ENCODE measurements at places on chromosomes 1 and 21.
A peak's percentile ranks its signal among the peaks of the same experiment; 100 is the strongest.

DNA sequence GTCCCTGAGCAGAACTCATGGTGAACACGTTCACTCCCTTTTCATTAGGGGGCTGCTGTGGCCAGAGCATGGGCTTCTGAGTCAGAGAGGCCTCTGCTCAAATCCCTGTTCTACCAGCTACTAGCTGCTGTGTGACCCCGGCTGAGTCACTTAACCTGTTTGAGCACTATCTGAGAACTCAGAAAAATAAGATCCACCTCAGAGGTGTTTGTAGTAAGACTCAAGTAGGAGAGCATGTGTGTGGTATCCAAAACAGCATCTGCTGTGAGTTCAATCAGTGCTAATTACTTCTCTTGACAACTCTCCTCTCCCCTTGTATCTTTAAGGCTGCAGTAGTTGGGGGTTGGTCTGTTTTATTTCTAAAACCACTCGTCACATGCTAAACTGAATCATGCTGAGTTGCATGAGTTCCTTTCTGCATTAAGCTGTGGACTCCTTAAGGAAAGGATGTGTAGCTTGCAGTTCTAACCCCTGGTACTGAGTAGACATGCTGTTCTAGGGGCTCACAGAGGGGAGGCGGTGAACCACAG is 39.7 kb upstream of the JUN start:
- DNase-seq = no peak

GRCh38 chr1:186491336-186491735 is 30.4 kb upstream of the PDC start:
- DNase-seq = no peak

GRCh38 chr1:205496661-205497060 is 7.8 kb upstream of the CDK18 start:
- DNase-seq = no peak

GRCh38 chr1:32703479-32704291 is 1.1 kb upstream of the SYNC start:
- DNase-seq = no peak

GRCh38 chr1:64291931-64292330 is 88.5 kb downstream of the UBE2U start:
- no peak for DNase-seq

- DNase-seq = no peak
These were observed 6.2 kb downstream of the ADAMTSL4 start for GRCh38 chr1:150555198-150555970.

- no peak for DNase-seq
These were observed 229.7 kb upstream of the FMN2 start for GRCh38 chr1:239861985-239862384.

DNA sequence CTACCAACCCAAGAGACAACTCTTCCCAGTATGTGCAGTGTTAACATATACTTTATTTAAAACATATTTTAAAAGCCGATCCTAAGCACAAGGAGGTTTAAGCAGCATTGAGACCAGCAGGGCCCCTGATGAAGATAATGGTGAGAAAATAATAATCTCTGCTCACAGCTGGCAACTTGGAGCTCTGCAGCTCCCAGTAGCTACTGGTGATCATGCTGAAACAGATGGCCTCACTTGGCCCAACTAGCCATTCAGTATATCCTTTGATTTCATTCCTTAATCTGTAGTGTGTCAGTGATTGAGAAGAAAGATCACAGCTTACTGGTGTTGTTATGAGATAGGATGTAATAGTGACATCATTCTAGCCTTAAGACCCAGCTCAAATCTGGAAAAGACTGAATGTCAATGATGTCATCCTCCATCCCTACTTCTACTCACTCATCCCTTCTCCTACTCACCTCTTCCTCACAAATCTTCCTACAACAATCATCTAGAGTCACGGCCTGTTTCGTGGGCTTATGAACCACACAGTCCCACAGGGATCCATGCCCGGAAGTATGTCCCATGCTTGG is 817.9 kb downstream of the PLA2G4A start:
- DNase-seq = no peak

GRCh38 chr1:214670098-214670497 is 67.1 kb downstream of the CENPF start:
- DNase-seq = no peak

- no peak for DNase-seq
These were observed 81.0 kb upstream of the KCNK2 start for GRCh38 chr1:215001419-215002021.

- DNase-seq = no peak
These were observed 136.6 kb upstream of the ZNF648 start for GRCh38 chr1:182198006-182198605.

DNA sequence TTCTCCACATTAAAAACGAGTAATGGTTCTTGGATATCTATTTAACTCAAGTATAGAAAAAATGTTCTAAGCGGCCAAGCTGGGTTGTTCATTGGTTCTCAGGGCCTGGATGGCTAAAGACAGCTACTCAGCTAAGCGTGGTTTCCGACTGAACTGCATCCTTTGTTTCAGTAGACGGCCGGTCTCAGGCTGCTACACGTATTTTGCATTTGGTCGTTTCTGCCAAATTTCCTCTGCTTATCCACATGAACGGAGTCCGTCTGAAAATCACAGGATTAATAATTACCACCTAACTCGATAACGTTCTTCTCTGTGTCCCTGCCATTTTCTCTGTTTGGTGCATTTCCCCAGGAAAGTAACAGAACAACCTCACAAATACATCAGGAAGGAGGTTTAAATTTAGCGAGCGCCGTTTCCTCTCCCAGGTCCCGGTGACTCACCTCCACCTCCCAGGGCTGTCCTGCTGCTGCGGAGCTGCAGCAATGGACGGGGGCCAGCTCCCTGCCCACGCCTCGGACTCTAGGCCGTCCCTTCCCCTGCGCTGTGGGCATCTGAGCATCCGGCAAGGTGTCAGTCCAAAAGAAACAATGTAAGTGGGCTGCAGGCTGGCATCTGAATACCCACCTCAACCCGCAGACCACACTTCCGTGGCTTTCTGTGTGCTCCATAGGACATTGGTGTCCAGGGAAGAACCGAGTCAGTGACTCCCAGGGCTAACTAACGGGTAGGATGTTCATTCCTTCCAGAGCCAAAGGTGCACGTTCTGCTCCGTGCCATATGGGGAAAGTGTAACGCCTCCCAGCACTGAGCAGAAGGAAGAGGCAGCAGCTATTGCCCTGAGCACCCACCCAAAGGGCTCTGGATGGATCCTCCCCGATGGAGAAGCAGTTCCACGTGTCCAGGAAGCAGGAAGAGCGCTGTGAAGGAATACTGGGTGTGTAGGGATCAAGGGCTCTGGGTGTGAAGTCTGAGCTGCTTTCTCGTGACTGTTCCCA is 4.1 kb upstream of the GABRD start:
- no peak for DNase-seq

DNA sequence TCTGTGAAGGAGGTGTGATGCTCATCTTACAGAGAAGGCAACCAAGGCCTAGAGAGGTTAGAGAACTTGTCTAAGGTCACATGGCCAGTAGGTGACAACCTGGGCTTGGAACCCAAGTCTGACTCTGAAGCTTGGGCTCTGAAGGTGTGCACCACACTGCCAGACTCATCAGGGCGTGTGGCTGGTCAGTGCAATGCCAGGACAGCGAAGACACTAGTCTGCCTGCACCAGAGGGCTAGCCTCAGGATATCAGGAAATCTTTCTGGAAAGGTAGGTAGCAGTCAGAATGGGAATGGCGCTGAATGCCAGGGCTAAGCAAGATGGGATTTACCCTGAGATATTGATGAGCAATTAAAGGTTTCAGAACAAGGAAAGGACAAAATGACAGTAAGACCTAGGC is 34.9 kb downstream of the ELK4 start:
- DNase-seq = no peak

DNA sequence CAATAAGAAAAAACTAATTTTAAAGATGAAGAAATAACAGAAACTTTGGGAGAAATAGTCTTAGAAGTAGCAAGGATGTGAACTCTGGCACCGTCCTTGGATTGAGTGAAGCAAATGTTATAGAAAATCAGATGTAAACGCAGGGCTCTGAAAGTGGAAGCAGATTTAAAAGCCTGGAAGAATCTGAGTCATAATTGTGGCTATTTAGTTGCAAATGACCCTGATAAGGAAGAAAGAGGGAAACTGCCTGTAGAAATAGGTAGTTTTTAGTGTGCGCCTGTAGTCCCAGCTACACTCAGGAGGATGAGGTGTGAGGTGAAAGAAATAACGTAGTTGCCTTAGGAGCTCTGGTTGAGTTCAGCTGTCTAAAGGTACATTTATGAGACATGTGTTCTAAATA is 101.0 kb downstream of the NGF start:
- DNase-seq = no peak

DNA sequence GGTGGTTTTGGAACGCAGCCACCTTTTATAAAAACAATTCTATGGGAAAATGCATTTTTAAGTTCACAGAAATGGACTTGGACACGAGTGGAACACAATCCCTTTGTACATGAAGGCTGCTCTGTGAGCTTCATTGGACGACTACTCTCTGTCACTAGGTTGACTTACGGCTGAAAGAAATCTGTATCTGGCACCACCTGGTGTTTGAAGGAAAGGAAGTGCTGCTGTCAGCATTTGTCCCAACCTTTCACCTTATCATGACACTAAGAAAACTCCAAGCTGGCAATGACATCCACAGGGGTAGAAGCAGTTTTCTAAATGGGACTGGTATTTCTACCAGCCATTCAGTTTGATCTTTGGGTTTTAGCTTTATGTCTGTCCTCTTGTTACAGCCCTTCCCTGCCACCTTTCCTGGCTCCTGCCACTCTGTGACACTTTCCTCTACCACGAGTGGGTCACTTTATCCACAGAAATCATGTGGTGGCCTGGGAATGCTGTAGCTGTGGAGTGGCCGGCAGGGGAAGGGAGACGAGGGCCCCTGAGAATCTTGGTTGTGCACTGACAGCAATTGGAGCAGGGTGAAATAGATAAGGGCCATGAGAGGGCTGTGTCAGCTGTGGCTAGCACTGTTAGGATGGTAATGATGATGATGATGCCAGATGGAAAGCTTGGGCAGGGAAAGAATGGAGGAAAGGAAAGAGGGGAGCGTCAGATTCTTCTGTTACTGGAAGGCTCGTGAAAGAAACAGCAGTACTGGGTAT is 85.2 kb downstream of the TBX19 start:
- no peak for DNase-seq

DNA sequence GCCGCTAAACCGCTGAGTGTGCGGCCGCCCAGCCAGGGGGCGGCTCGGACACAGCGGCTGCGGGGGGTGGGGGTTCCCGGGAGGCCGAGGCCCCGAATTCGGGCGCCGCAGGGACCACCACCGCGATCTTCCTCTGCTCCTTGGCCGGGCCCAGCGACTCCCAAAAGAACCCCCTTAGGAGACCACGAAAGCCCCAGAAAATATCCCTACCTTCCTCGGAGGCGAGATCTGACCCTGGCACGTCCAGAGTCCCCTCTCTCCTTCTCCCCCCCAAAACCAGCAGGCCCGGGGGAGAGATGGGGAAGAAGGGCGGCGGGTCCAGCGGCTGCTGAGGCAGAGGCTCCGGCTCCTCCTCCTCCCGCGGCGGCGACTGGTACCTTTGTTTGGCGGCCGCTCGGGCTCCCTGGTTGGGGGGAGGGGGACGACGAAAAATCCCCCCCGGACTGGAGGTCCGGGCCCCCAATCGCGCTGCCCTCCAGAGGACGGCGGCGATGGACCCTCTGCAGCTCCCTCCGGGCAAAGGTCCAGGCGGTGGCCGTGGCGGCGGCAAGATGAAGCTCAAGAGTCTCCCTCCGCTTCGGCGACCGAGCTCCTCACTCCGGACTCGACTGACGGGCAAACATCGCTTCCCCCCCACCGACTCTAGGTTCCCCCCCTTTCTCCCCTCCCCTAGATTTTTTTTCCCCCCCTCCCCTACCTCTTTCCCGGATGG is at the start of gene ARID4B:
Gene ARID4B, minus strand, starts transcription at position 621 of the 712 bp plus-strand sequence. CDS start 1,260 bp downstream, outside the sequence.
- DNase-seq = peak; percentile 49

DNA sequence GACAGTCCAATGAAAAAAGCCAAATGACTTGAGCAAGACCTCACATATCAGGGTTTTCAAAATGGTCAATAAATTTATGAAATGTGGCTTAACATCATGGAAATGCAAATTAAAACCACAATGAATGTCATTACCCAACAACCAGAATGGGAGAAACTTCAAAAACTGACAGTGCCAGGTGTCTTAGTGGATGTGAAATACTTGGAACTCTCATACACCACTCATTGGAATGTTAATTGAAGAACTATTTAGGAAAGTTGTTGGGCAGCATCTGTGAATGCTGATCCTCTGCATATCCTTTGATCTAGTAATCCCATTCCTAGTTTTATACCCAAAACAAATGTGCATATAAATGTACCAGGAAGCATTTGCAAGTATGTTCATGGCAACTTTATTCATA is 19.2 kb upstream of the BACH1 start:
- no peak for DNase-seq

DNA sequence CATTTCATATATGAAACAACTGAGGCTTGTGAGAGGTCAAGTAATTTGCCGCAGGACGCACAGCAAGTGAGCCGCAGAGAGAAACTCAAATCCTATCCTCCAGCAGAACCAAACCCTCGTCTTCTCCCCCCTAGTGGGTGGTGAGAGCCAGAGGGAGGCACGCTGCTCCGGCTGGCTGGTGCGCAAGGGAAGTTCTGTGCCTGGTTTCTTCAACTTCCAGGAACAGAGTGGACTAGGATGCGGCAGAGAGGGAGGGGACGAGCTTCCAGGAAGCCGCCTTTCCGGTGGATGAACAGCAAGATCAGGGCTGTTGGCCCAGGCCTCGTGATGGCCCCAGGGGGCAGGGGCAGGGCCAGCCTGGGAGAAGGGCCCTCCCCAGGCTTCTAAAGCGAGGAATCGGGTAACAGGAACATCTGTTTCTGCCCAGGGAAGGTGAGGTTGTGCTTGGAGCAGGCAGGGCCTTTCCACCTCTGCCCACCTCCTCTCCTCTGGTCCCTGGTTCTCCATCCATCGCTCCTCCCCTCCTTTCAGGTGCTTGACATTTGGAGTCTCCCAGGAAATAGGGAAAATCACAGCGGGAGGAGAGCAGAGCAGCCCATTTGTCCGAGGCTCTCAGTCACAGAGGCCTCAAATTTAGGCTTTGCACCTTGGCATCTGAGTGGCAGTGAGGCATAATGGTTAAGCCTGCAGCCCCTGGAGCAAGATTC is 16.8 kb upstream of the PDIK1L start:
- DNase-seq = no peak

DNA sequence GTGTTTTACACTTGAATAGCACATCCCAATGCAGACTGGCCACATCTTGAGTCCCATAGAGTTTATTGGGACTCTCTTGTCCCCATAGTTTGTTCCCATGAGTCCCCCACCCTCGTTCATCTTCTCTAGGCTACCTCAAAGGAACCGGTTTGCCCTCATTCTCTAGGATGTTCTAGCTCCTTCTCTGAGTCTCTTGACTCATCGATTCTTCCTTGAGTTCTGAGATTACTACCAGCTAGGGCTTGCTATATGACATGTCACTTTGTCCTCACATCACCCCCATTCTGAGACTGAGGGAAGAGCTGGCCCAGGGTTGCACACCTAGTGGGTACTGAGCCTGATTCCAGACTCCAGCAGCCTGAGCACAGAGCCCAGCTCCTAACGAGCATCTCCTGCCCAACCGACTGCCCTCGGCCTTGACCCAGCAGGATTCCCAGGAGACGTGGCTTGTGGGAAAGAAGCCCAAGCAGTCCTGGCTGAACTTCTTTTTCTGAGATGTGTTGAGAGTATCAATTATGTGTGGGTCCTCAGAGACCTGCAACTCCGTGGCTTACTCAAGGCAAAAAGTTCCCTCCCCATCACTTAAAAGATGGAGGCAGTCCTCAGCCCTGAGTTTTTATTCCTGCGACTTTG is 42.0 kb downstream of the TMEM51 start:
- no peak for DNase-seq

Data from stimulated activated CD4-positive, alpha-beta T cell treated with anti-CD3 and anti-CD28 coated beads, Interleukin-4, amount 100 ng/mL, for 4 hours (primary cell).